ENCODE measurements at places on chromosomes 1 and 21. TPM values are rescaled to one million over a fixed set of nuclear protein-coding genes. Genes with fewer than 3 reads are reported as not detected.

FAM151A gene
- total RNA-seq: not detected

OPRD1 gene
- total RNA-seq: under 0.01 TPM

GNG4 gene
- 0.43 TPM for total RNA-seq

KCNJ15 gene
- 1.1 TPM for total RNA-seq

ATP1A2 gene
- not detected for total RNA-seq

SPRR3 gene
- total RNA-seq: not detected

All from dermis lymphatic vessel endothelial cell (primary cell).